ENCODE measurements at places on chromosomes 2 and 18.

GRCh38 chr2:68463287-68463877 is 3.7 kb downstream of the FBXO48 start:
- no peak for DNase-seq

DNA sequence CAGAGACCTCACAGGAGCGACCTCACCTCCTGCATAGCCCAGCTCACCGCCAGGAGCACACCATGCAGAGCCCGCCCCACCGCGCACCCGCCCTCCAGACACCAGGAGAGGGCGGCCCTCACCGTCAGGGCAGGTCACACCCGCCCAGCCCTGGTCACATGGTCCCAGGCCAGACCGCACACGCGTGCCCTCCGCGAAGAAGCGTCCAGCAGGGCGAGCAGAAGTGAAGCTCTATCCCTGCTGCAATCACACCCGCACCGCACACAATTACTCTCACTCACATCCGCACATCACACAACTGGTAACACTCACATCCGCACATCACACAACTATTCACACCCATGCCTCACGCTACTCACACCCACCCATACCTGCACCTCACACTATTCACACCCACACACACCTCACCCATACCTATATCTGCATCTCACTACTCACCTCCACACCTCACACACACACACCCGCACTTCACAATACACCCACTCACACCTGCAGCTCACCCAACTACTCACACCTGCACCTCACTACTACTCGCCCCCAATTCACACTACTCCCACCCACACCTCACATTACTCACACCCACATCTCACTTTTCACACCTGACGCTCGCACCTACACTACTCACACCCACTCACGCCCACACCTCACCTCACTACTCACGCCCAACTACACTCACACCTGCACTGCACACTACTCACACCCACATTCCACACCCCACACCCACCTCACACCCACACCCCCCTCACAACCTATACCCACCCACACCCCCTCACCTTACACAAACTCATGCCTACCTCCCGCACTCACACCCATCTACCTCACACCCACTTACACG is 242.0 kb downstream of the HDAC4 start:
- no peak for DNase-seq

GRCh38 chr2:221527776-221528309 is 44.3 kb downstream of the EPHA4 start:
- no peak for DNase-seq

DNA sequence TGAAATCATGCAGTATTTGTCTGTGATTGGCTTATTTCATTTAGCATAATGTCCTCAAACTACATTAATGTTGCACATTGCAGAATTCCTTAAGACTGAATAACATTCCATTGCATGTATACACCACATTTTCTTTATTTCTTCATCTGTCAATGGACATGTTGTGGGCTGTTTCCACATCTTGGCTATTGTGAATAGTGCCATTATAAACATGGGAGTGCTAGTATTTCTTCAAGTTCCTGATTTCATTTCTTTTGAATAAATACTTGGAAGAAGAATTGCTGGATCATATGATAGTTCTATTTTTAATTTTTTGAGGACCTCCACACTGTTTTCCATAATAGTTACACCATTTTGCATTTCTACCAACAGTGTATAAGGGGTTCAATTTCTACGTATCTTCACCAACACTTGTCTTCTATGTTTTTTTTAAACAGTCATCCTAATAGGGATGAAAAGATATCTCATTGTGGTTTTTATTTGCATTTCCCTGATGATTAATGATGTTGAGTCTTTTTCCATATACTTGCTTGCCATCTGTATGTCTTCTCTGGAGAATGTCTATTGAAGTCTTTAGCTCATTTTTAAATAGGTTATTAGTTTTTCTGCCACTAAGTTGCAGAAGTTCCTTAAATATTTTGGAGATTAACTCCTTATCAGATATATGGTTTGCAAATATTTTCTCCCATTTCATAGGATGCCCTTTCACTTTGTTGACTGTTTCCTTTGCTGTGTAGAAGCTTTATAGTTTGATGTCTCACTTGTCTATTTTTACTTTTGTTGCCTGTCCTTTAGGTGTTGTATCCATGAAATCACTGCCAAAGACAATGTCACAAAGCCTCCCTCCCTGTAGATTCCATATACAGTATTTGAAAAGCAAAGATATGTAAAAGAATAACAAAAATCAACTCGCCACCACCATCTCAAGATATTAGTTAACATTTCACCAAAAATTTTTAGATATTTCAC is 14.6 kb downstream of the FBXO11 start:
- no peak for DNase-seq

GRCh38 chr2:34849827-34850226 is 1250.7 kb upstream of the FAM98A start:
- DNase-seq: no peak

DNA sequence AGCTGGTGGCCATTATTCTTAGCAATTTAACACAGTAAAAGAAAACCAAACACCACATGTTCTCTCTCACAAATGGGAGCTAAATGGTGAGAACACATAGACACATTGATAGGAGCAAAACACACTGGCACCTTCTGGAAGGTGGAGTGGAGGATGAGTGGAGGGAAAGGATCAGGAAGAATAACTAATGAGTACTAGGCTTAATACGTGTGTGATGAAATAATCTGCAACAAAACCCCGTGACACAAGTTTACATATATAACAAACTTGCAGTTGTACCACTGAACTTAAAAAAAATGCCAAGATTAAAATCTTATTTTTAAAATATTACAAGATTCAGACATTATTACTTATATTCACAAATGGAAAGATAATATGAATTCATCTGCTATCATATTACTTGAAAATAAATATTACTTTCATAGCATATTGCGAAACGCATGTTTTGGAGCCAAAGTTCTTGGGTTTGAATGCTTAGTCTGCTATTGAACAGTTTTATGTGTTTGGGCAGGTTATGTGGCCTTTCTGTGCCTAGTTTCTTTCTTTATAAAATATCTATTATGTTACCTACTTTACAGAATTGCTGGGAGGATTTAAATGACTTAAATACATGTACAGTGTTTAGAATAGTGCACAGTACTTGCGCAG is 20.5 kb downstream of the ANKRD62 start:
- DNase-seq: no peak

DNA sequence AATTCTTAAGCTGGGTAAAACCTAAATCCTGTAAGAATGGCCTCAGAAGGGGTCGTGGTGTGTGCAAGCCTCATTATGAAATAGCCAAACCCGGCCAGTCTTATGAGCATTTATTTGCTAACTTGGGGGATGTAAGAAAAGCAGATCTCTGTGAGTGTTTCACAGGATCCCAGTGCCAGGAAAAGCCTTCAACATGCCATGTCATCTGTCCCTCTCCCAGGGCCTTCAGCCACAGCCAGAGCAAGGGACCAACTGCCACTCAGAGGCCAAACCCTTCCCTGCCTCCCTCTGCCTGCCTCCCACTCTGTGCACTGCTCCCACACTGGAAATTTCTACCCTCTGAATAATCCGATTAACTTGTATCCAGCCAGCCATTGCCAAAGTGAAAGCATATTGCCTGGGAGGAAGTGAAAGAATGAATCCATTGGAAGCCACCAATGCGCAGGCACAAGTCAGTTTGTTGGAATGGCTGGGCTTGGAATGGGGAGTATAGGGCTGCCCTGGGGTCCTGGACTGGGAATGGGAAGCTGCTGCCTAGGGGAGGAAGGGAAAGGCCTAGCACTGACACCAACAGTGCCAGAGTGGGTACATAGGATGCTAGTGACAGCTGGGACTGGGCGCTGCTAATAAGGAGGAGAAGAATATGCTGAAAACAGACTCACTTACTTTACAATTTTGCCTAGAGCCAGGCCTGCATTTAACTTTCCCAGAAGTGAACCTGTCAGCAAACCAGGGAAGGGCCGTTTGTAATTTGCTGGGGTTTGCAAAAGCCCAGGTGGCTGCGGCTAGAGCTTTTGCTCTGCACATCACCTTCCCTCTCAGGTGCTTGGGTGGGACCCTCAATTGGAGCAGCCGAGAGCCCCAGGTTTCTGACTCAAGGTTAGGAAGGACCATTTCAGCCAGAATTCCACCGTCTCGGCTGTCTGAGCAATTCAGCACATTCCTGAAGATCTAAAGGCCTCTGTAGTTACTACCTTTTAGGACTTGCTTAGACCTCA is 146.6 kb upstream of the NCK2 start:
- DNase-seq: no peak

DNA sequence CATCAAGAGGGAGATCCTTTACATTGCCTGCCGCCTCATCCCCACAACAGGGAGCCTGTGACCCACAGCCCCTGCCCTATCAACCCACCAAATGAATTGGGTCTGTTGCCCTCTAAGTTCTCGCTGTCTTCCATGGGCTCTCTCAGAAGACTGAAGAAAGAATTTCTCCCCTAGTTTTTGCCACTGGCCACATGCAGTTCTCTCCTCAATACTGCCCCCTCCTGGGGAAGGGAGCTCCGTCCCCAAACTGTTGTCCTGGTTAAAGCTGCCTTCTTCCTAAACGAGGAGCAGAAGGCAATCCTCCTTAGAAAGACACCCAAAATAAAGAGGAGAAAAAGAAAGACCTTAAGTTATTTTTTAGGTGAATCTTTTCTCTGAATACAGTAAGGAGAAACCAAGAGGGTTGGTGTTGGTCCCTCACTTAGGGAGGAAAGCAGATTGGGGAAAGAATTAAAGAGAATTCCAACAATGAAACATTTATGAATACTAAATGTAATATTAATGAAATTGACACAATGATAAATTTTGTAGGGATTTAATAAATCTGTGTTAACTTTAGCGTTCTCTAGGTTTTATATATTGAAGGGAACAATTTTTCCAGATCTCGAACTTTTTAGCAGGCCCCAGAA is 31.1 kb upstream of the SATB2 start:
- no peak for DNase-seq

GRCh38 chr2:48525269-48525943 is 4.5 kb upstream of the STON1 start:
- DNase-seq: no peak

DNA sequence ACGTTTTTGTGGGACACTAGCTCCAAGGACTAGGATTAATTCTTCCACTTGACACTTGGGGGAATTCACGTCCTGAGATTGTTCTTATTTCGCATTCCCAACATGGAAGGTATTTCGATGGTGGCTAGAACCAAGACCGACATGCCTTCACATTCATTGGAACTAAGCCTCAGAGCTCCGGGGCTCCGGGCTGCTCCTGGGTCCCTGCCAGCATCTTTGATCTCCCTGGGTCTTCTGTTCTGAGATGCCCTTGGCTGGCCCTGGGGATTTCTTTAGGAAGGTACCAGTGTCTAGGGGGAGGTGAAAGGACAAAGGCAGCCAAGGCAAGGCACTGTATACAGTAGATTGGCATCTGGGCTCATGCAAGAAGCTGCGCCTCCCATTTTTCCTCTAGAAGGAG is 76.8 kb downstream of the DYSF start:
- no peak for DNase-seq

DNA sequence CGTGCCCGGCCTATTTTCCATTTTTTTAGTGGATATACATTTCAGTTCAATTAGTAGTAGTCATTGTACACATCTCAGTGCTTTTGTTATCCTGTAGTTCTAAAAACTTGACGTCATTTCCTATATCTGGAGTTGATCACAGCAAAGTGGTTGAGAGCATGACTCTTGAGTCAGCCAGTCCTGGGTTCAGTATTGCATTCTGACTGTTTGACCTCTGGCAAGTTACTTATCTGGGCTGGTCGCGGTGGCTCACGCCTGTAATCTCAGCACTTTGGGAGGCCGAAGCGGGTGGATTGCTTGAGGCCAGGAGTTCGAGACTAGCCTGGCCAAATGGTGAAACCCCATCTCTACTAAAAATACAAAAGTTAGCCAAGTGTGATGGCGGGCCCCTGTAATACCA is 50.4 kb upstream of the PPM1B start:
- no peak for DNase-seq

DNA sequence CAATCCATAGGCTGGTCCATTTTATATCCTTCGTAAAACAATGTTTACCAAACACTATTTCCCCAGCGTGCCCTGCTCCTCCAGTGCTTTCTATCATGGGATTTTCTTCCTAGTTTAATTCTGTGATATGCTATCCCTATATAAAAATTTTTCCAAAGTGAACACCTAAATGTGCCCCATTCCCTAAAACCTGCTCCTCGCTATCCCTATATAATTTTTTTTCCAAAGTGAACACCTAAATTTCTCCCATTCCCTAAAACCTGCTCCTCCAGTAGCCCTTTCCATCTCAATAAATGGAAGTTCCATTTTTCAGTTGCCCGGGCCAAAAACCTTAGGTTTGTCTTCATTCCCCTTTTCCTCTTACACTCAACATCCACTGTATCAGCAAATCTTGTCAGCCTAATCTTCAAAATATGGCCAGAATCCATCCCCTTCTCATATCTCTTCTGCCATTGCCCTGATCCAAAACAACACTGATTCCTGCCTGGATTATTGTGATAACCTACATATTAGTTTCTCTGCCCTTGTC is 26.1 kb downstream of the APOB start:
- no peak for DNase-seq

GRCh38 chr18:47912794-47913585 is 17.5 kb downstream of the SMAD2 start:
- DNase-seq: no peak

GRCh38 chr2:47984041-47984440 is 77.7 kb upstream of the FBXO11 start:
- no peak for DNase-seq

GRCh38 chr2:191187105-191187829 is 36.5 kb upstream of the STAT4 start:
- no peak for DNase-seq

GRCh38 chr2:127419448-127420038 is 1.3 kb downstream of the PROC start:
- DNase-seq: no peak

DNA sequence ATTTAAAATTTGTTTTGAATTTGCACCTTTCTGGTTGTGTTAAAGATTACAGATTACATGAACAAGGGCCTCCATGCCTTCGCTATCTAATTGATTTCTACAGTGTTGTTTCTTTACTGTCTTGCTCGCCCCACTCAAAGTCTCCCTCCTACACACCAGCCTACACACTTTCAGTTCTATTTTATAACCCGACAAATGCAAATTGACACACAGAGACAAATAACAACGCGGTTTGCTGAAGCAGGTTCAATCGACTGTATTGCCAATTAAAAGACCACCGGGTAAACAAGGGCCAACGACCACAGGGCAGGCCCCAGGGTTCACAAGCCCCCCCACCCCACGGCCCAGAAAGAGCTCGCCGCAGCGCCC is 869 bp downstream of the STARD7 start:
- no peak for DNase-seq

DNA sequence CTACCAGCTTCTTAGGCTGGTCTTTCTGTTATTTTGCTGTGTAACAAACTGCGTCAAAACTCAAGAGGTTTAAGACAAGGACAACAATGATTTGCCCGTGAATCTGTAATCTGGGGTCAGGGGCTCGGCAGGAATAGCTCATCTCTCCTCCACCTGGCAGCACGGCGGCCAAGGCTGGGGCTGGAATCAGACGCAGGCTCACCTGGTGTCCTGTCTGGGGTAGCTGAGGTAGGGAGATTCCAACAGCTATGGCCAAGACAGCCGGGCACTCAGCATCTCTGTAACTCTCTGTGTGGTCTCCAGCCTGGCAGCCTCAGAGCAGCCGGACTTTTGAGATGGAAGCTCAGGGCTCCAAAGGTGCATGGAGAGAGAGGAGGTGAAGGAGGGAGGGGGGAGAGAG is 42.3 kb downstream of the DNER start:
- DNase-seq: no peak

All from nucleus accumbens (tissue), 56 donors.